ENCODE measurements at places on chromosomes 2 and 18. TPM values are rescaled to one million over a fixed set of nuclear protein-coding genes. Genes with fewer than 3 reads are reported as not detected.
A peak's percentile ranks its signal among the peaks of the same experiment; 100 is the strongest.

DNA sequence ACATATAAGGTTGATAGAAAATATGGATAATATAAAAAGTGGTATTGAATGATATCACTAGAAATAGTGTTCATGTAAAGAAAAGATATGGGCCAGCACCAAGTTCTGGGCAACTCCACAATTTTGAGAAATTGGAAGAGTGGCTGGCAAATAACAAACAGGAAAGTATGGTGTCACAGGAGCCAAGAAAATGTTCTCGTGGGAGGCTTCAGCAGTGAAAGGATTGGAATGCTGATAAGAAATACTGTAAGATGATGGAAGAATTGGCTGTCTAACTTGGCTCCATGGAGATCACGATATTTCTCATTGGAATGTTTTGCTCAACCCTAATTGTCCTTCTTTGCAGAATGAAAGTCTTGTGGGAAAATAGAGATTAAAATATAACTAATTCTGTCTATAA, 856.8 kb downstream of the DPP10 start:
- DNase-seq, result no peak

DNA sequence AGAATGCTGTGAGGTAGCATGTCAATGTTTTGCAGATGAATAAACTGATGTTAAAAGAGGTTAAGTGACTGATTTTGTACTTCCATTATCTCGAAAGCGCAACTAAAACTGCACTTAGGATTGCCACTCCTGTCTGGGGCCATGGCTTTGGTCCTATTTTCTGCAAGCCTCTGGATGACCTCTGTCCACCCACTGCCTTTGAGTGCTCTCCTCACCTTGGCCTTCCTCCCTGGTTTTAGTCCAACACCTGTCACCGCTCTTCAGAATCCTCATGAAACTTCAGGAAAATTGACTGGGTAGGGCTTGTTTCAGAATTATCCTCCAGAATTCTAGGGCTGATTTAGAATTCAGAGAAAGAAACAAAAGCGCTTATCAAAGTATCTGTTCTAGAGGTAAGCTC, 51.1 kb upstream of the HNMT start:
- no peak for DNase-seq

GRCh38 chr2:237230355-237230754, 144.7 kb downstream of the COPS8 start:
- no peak for DNase-seq

DNA sequence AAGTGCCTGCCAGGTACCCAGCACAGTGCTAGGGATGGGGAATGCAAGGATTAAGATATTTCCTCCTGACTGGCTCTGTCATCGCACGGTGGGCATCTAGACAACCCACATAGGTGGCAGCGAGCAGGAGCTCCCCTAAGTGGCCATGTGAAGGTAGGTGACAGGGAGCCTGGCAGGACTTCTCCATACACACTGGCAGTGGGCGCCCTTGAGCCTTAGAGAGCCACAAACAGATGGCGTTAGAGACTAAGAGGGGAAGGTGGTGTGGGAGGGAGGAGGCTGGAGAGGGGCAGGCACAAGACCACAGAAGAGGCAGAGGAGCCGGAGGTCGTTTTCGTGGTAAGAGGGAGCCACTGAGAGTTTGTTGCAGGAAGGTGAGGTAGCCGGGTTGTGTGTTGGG, 15.2 kb downstream of the PRELID3A start:
- no peak for DNase-seq

GRCh38 chr2:6216234-6216633, 524.0 kb downstream of the SOX11 start:
- DNase-seq, result no peak

DNA sequence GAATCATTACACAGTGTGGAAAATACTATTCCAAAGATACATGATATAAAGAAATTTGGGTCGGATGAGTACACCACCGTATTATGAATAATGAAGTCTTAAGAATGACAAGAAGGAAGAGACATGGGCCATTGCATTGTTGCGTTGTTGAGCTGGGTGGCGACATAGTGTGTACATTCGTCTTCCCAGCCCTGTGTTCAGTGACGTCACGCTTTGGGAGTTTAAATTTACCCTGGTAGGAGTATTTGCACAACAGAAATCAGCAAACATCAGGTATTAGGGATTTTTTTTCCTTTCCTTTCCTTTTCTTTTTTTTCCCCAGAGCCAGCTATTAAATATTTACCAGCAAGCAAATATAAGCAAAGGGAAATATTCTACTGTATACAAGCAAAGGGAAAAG, 347.2 kb upstream of the NETO1 start:
- no peak for DNase-seq

DNA sequence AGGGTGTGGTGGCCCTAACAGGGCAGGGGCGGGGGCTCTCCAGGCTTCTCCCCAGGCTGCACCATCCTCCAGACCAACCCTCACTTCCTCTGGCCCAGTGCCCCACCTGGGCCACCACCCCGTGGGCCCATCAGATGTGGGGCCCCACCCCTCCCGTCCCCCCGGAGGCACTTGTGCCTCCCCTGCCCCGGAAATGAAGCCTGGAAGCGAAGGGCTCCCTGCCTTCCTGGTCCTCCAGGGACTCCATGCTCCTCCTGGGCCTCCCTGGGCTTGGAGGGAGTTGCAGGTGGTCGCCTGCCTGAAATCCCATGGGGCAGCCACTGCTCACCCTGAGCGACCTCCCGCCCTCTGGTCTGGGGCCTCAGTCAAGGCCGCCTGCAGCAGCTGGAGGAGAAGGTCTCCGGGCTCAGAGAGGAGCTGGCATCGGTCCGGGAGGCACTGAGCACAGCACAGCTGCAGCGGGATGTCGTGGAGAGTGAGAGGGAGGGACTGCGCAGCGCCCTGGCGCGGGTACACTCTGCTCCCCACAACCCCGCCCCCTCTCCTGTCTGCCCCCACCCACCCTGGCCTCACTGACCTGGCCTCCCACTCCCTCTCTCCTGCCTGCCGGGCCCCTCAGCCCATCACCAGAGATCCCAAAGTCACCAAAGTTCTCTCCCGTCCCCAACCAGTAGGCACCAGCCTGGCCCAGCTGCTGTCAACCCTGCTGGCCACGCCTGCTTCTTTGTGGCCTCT, 28.0 kb downstream of the CROCC2 start:
- peak; percentile 67 for DNase-seq

GRCh38 chr2:71566372-71566771, 113.0 kb downstream of the DYSF start:
- DNase-seq, result no peak

- no peak for DNase-seq
Measured at GRCh38 chr2:29688429-29688828, 233.0 kb downstream of the ALK start.

FSHR gene
- total RNA-seq, result not detected

LRRC30 gene
- total RNA-seq, result not detected

STON1 gene
- 6.7 TPM for total RNA-seq

POTEI gene
- total RNA-seq, result not detected

DNA sequence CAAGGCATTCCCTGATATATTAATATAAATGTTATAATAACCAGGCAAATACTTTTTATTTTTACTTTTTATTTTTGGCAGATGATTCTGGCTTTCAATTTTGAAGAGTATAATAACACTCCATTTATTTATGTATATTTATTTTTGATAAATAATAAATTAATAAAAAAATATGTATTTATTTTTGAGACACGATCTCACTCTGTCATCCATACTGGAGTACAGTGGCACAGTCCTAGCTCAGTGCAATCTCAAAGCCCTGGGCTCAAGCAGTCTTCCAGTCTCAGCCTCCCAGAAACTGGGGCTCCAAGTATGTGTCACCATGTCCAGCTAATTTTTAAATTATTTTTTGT, 93.4 kb upstream of the ITGA6 start:
- no peak for DNase-seq
